AG08395 (cell line): ENCODE measurements at places on chromosomes 1 and 21.

GRCh38 chr1:218701131-218701530 lies 356.0 kb downstream of the TGFB2 start:
- DNase-seq = no peak

- DNase-seq = no peak
Measured at GRCh38 chr1:1178794-1179331, 5.2 kb downstream of the TTLL10 start.

DNA sequence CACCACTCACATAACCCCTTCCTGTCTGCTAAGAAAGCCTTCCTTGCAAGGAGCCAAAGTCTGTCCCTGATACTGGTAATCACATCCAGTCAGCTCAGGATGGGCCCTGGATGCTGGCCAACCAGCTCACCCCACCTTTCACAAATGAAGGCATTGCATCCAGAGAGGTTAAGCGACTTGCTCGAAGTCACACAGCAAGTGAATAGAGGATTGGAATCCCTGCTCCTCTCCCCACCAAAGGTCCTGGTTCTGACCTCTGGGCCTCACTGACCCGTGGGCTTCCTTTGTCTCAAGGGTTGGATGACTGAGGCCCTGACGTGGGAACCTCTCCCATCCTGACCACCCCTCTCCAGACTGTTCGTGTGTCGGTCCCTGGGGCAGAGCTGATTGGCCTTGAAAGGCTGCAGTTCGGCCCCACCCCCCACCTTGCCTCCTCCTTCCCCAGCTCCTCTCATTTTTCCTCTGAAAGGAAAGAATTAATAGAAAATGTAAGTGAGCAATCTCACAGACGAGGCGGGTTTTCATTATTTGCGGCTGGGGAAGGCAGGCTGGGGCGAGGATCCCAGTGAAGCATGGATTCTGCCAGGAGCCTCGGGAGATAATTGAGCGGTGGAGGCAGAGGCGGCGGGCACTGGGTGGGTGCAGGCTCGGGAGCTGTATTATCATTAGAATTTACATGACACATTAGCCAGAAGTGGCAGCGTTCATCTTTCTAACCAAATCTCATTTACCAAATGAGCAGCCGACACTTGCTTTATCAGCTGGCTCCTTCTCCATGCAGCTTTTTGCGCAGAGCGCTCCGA lies 101.5 kb upstream of the CSF3R start:
- no peak for DNase-seq

DNA sequence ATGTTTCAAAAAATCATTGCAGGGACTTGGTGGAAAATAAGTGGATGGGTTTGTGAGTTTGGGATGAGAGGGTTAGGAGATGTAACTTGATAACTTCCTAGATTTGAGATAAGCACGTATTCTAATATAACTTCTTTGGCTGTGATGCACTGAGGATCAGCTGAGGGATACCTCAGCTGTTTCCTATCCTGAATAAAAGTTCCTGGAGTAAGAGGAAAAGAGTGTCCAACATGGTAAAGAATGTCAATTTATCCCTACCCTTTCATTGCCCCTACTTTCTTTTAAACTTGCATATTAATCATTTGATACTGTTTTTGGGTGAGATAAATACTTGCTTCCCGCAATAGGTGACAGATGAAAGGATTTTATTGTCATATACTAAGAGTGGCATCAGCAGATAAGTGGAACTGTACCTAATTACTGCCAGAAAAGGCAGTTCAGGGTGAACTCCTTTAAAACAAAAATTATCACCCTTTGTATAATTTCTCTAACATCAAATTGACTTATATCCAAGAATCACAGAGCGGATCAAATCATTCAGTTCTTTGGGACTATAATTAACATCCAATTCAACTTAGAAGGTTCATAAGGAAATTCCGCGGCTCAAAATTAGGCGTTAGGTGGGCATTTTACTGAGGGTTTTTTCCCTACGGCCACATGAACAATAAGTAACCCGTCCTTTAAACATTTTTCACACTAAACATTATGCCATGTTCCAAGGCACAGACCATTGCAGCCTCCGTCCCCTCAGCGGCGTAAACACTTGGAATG lies 1.4 kb upstream of the SUCO start:
- DNase-seq = no peak
